Ovary (tissue), 10 donors: ENCODE measurements at places on chromosomes 1 and 21. TPM values are rescaled to one million over a fixed set of nuclear protein-coding genes. Genes with fewer than 3 reads are reported as not detected.

- no peaks in the 10 kb centered on the region for H3K4me1 ChIP-seq
- H3K36me3 ChIP-seq = no peaks in the 10 kb centered on the region
- no peak overlapping the region for H3K4me3 ChIP-seq
- no peaks in the 10 kb centered on the region for H3K27me3 ChIP-seq
- no peak for DNase-seq
- H3K27ac ChIP-seq = no peak overlapping the region
Observed at GRCh38 chr21:46078322-46078977, 19.5 kb upstream of the COL6A2 start.

Gene FLG2
- total RNA-seq = not detected

Gene LDLRAD1
- total RNA-seq = 0.48 TPM

Gene NFASC
- 16.9 TPM for total RNA-seq
